ENCODE measurements at places on chromosomes 3 and 15.

DNA sequence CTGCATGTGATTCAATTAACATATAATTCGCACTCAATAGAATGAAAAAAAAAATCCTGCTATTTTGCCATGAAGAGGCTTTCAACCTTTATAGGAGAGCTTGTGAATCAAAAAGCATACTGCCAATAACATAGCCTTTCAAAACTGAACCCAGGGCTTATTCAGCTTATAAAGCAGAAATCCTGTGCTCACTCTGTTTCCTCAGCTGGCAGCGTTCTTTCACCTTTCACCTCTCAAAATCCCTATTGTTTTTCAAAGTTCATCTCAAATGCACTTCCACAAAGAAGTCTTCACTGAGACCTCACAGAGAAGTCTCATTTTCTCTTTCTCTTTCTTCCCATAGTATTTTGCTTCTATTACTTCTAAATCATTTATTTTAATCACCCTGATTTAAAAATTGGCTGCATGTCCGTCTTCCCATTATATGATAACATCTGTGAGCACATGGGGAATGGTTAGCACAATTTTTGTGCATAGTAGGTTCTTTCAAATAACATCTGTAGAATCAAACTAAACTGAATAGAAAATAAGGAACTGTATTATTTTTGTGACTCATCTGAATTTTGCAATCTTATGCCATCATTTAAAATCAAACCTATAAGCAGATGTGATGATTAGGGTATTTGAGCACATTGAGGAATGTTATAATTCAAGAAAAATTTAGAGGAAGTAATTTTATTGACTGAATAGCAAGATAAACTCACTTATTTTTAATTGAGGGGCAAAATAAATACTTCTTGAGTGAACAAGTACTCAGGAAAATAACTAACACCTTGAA lies 373.4 kb downstream of the NLGN1 start:
- DNase-seq: peak; percentile 35

- no peak for DNase-seq
Observed at GRCh38 chr3:53259427-53260259, 3.8 kb upstream of the TKT start.

GRCh38 chr3:64985072-64985471 lies 297.3 kb upstream of the ADAMTS9 start:
- DNase-seq: no peak

DNA sequence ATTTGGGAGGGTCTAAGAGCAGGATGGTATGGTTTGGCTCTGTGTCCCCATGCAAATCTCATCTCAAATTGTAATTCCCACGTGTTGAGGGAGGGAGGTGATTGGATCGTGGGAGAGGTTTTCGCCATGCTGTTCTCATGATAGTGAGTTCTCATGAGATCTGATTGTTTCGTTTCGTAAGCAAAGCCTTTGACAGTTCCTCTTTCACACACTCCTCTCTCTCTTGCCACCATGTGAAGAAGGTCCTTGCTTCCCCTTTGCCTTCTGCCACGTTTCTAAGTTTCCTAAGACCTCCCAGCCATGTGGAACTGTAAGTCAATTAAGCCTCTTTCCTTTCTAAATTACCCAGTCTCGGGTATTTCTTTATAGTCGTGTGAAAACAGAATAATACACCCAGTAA lies 553.7 kb downstream of the TAFA4 start:
- DNase-seq: no peak

- DNase-seq: no peak
Observed at GRCh38 chr15:54884312-54884711, 312.4 kb downstream of the RSL24D1 start.

DNA sequence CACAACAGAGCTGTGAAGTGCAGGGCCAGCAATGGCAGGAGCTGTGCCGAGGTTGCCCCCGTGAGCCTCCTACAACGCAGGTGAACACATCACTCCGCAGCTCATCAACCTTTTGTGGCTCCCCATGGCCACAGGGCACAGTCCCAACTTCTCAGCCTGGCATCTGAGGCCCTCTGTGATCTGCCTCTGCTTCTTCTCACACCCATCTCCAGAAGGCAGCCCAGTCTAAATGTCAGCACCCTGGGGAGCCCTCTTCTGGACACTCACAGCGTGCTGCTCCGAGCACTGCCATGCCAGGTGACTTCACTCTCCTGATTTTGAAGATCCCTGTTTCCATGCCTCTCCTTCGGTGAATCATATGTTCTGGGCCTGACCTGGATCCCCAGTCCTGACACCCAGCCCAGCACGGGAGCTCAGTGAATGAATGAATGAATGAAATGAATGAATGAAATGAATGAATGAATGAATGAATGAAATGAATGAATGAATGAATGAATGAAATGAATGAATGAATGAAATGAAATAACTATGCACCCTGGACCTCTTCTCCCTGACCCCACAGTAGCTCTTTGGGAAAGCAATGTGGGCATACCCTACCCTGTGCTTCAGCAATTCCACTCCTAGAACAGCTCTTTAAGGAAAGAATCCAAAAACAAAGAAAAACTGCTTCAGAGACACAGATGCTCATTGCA lies 17.9 kb upstream of the SKIC8 start:
- DNase-seq: peak; percentile 27

DNA sequence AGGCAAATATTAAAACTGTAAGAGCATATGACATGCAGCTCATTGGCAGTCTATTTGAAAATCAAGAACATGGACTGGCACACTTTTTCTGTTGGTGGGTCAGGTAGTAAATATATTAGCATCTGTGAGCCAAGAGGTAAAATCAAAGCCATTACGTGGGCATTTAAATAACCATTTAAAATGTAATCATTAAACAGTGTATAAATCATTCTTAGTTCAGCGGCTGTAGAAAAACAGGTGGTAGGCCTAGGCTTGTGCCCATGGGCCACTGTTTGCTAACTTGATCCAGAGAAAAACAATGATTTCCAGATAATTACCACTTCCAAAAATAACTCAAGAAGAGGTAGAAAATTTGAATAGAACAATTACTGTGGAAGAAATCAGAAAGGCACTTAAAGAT lies 105.1 kb downstream of the CHST2 start:
- DNase-seq: no peak

- DNase-seq: no peak
Observed at GRCh38 chr3:167575000-167575600, 78.6 kb downstream of the WDR49 start.

- DNase-seq: peak; percentile 79
Observed at GRCh38 chr15:62886431-62887071, 156.0 kb upstream of the TPM1 start.

- DNase-seq: no peak
Observed at GRCh38 chr3:47581835-47582234, 3.2 kb upstream of the CSPG5 start.

Data from GM23248 (cell line).